ENCODE measurements at places on chromosomes 5 and 9.

- no peak for DNase-seq
Observed at GRCh38 chr9:115520646-115521045, 402.7 kb upstream of the TNC start.

GRCh38 chr5:133741818-133742355 lies 129.5 kb upstream of the FSTL4 start:
- no peak for DNase-seq

GRCh38 chr5:34484216-34484920 lies 171.8 kb upstream of the RAI14 start:
- DNase-seq = no peak

- no peak for DNase-seq
Observed at GRCh38 chr9:127935765-127936221, 1.9 kb downstream of the DPM2 start.

- DNase-seq = no peak
Observed at GRCh38 chr5:54590824-54591223, 73.3 kb downstream of the SNX18 start.

GRCh38 chr5:5688194-5688924 lies 265.9 kb downstream of the ICE1 start:
- DNase-seq = no peak

DNA sequence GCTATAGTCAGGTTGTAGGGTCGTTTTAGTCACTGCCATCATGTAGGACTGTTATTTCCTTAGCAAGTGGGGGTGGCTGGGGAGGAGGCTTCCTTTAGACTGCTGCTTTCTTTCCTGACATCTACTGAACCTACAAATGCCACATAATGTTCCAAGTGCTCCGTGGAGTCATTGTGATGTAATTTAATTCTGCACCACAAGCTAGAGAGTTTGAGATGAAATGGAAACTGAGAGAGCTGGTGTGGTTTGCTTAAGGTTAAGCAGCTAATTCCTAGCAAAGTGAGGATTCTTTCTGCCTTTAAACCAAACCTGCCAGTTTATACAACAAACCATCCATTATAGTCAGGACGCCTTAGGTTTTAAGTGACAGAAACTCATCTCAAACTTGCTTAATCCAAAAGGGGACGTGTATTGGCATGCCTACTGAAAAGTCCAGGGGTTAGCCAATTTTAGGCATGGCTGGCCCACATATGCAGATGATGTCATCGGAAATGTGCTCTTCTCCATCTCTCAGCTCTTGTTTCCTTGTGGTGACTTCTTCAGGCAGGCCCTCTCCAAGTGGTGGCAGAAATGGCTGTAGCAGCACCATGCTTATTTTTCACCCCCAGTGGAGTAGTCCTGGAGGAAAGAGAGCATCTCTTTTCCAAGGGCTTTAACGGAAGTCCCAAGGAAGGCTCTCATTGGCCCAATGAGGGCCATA lies 30.5 kb downstream of the ZNF618 start:
- no peak for DNase-seq

GRCh38 chr9:108297073-108297472 lies 558.7 kb downstream of the ACTL7B start:
- no peak for DNase-seq

- DNase-seq = no peak
Observed at GRCh38 chr5:66247176-66247960, 103.3 kb downstream of the SREK1 start.

GRCh38 chr5:32031089-32031488 lies 143.0 kb downstream of the GOLPH3 start:
- no peak for DNase-seq

GRCh38 chr5:180157866-180158265 lies 51.1 kb downstream of the RASGEF1C start:
- no peak for DNase-seq

GRCh38 chr9:76269789-76270188 lies 124.4 kb downstream of the RFK start:
- DNase-seq = no peak

- DNase-seq = no peak
Observed at GRCh38 chr5:45089870-45090269, 281.1 kb downstream of the MRPS30 start.

GRCh38 chr5:38710627-38711026 lies 135.2 kb upstream of the OSMR start:
- DNase-seq = no peak

GRCh38 chr5:2261004-2261703 lies 378.4 kb upstream of the IRX4 start:
- DNase-seq = no peak

DNA sequence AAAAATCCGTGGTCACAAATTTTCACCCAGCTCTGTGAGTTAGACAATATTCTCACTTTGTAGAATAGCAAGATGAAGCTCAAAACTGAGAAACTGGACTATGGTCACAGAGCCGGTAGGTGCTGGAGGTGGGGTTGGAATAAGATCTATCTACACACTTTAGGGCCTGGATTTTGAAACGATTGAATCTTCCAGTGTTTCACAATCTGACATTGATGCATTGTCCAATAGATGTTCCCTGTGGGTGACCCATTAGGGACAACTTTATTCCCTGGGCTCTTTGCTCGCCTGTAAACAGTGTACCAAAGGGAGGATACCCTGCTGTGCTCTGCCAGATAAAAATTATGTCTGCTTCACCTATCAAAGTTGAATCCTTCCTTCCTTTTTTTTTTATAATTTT lies 145.4 kb upstream of the MPDZ start:
- DNase-seq = no peak

- DNase-seq = peak; percentile 83
Observed at GRCh38 chr9:110579862-110580219, 300 bp upstream of the SVEP1 start.

DNA sequence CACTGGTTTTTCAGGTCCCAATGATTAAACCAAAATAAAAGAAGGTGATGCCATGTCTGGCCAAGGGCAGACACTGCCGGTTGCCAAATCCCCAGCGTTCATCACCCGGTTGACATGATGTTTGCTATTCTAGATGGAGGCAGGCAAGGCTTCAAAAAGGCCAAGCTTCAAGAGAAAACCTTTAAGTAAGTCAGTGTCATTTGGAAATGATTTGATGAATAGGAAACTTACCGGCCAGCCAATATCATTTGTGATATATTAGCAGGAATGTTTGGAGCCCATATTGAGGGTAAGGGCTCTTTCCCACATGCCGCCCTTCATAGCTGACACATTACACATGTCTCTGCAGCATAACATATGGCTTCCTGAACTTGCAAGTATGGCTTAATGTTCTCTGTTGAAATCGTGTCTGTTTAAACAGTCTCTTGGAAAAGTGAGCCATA lies 89.5 kb upstream of the TTC23L start:
- DNase-seq = no peak

GRCh38 chr5:165327631-165328030 lies 1822.2 kb downstream of the MAT2B start:
- no peak for DNase-seq

DNA sequence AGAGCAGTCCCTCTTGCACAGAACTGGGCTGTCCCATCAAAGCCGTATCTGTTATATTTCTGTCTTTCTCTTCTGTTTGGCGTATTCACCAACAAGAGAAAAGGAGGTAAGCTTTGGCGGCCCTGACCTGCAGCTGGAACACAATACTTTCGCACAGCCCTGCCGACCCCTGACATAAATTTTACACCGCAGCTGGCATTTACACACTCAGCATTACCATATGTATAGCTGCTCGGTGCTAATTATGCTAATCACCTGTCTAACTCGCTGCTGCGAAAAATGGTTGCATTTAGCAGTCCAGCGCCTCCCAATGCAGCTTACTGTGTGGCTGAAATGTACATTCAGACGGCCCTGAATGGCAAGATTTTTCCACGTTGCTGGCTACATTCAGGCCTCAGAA lies 20.8 kb downstream of the PTCH1 start:
- no peak for DNase-seq

DNA sequence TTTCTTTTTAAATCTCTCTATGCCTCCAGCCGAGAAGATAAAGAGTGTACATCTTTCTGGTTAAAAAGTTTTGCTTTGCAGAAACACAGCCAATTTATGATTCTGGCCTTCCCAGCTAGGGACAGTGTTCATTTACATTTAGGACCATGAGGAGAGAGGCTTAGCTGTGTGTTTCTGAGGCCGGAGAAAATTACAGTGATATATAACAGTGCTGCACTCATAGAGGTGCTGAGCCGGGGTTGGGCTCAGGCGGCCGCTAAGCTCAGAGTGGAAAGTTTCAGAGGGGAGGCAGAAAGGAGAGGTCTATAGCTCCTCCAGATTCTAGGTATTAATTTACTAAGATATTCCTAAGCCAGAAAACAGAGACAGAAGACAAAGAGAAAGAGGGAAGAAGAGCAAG lies 37.0 kb upstream of the LCP2 start:
- no peak for DNase-seq

DNA sequence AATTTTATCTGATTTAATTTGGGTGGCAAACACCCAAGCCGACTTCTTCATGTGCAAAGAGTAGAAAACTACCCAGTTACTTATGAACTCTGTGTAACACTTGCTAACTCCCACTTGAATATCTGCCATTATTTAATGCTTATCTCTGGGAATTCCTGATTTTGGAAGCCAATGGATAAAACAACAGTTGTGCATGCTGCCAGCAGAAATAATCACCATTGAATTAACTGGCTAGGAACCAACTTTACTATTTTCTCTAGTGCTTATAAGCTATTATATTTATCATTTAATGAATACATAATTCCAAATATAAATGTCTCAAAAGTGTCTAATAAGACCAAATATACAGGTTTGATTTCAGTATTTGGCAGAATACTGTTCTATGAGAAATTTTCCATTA lies 85.7 kb downstream of the IZUMO3 start:
- DNase-seq = no peak

DNA sequence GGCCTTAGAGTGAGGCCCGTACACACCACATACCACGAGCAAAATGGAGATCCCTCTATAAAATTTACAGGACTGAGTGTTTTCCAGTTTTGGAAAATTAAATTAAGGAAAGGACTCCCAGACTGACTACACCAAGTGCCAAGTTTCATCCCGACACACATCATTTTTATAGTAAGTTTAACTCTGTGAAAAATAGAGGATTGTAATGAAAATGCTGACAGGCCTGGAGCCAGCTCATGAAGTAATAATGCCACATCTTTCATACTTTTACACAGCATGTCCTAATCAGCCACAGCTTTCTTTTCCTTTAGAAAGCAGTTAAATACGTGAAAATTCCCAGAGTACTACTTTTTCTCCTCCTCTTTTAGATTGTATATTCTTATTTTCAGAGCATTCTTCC lies 169.2 kb downstream of the SAXO1 start:
- DNase-seq = no peak

DNA sequence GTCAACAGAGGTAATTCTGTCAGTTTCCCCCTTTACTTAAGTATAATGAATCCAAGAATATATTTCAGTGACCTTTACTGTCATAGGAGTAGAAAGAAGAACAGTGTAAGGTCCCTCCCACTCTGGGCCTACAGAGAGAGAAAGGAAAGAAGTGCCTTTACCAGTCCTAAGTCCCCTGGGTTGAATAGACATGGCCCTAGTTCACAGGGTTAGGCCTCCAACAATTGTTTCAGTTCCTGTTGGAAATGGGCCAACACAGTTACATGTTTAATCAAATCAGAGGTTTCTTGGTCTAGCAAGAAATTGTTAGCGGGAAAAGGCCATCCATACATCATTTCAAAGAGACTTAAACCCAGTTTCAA lies 605.6 kb downstream of the MTRR start:
- no peak for DNase-seq

GRCh38 chr5:138528208-138528607 lies 14.8 kb downstream of the ETF1 start:
- no peak for DNase-seq

- peak; percentile 76 for DNase-seq
Observed at GRCh38 chr5:135834639-135835529, at the start of gene SLC25A48. Gene SLC25A48, plus strand, starts transcription at chr5:135834663. Its CDS starts 185 bp downstream, at chr5:135834848.

GRCh38 chr5:150172145-150172544 lies 5.6 kb downstream of the CDX1 start:
- DNase-seq = no peak

DNA sequence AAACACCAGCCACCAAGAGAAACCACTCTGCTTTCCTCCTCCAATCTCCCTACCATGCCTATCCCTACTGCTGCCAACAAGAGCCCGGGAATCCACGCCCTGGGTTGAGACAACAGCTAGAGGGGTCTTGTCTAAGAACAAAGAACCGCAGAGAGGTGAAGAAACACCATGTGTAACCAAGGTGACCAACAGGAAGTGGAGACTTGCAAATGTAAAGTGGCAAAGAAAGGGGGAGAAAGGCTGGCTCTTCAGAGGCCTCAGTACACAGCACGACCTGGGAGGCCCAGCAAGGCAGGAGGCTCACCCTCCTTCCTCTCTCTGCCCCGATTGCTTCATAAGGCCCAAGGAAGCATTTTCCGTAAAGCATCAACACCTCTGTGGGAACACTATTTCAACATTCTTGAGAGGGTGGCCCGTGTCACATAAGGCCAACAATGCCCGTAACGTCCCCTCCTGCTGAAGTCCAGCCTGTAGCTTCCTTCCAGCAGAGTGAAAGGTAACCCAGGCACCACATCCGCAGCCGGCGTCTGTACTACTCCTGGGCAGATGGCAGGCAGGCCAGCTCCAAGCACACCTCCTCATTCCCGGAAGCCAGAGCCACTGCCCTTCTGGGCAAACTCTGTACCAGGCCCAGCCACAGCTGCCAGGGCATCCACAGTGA lies 18.3 kb downstream of the CCNJL start:
- no peak for DNase-seq

DNA sequence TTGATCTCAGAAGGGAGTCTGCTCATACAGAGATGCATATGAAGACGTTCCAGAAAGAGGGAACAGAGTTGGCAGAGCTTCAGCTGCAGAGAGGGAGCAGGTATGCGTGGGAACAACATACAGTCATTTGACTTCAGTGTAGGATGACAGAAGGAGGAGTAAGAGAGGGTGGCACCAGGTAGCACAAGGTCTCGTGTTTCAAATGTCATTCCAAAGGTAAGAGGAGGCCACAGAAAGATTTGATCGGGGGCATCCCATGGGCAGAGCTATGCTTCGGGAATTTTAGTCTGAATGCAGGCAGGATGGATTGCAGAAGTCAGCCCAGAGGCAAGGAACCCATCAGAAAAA lies 367.1 kb downstream of the CDK5RAP2 start:
- no peak for DNase-seq

Measured in right forelimb (tissue), 1 donor.